Panc1 (cell line): ENCODE measurements at places on chromosomes 2 and 18.

DNA sequence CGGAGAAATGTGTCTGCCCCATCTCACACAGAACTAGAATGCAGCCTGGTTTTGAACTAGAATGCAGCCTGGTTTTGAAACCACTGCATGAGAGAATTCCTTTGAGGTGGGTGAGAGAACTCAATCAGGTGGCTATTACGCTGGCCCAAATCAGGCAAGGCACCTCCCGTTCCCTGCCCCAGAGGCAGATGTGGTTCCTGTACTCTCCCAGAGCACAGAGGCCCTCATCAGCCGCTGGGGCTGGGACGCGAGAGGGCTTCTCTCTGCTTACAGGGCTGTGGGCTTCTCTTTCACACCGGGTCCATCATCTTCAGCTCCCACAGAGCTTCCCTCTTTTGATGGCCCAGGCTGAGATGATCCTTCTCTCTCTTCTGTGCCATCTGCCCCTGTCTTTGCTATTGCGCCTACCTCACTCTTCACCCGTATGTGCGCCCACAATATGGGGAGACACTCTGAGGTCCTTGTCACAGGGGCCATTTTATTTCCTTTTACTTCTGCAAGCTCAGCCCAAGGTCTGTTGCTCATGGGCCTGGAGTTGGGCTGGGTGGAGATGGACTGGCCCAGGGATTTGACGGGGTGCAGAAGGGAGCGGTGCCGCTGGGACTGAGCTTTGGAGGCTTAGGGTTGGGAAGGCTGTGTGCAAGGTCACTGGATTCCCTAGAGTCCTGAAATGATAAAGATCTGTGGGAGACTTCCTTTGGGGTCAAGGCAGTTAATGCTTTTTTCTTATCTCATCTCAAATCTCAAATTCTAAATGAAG is 84.4 kb upstream of the HS6ST1 start:
- no peak overlapping the region for H3K27ac ChIP-seq
- no peaks in the 10 kb centered on the region for H3K27me3 ChIP-seq
- H3K36me3 ChIP-seq = no peaks in the 10 kb centered on the region
- no peak overlapping the region for H3K4me3 ChIP-seq
- DNase-seq = no peak

DNA sequence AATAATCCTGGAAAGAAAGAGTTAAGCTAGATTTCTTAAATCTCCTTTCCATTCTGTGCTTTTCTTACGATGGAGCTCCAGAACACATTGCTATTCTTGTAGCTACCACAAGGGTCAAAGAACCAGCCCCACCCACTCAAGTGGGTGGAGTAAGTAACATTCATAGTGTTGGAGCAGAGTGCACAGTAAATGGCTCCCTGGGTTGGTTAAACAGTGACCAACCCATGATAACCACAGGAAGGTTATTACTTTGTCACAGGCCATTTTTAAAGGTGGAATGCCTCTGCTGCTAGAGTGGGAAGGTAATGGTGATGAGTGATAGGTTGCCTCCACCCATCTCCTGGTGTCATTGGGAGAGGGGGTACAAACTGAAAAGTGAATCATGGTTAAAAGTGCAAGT is 13.9 kb downstream of the ARPC2 start:
- no peaks in the 10 kb centered on the region for H3K27me3 ChIP-seq
- H3K4me3 ChIP-seq = no peak overlapping the region
- peaks cover 31% of the 10 kb centered on the region for H3K36me3 ChIP-seq
- no peak for DNase-seq
- no peak overlapping the region for H3K27ac ChIP-seq

DNA sequence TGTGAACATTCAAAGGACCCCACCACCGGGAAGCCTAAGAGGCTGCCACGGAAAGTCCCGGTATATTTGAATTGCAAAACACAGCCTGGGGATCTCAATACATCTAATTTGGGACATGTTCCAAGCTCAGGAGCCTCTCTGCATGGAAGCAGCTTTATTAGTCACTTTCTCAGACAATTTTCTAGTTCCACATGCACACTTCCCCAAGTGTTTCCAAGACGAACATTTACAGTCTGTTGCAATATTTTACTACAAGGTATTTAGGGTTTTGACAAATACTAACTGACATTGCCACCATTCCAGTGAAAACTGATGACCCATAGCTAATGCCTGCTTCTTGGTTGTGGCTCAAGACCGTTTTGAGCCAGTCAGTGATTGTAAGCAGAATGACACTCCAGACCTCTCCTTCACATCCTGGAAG is 145.3 kb downstream of the NCKAP5 start:
- H3K27ac ChIP-seq = no peak overlapping the region
- no peaks in the 10 kb centered on the region for H3K4me1 ChIP-seq
- no peak overlapping the region for H3K4me3 ChIP-seq
- no peaks in the 10 kb centered on the region; the same call in 1 of the 2 replicates for H3K36me3 ChIP-seq

GRCh38 chr2:16318474-16319195 is 347.0 kb downstream of the CYRIA start:
- no peak overlapping the region for H3K4me3 ChIP-seq
- no peak overlapping the region for H3K27ac ChIP-seq
- H3K27me3 ChIP-seq = no peaks in the 10 kb centered on the region
- no peaks in the 10 kb centered on the region for H3K4me1 ChIP-seq

DNA sequence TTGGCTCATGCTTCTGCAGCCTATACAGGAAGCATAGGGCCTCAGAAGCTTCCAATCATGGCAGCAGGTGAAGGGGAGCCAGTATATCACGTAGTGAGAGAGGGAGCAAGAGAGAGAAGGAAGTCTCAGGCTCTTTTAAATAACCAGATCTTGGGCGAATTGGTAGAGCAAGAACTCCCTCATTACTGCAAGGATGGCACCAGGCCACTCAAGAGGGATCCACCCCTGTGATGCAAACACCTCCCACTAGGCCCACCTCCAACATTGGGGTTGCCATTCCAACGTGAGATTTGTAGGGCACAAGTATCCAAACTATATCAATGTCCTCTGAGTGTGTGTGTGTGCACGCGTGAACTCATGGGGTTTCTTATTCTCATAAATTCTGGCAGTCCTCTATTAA is 37.6 kb upstream of the RMP24 start:
- H3K4me1 ChIP-seq = peaks cover 41% of the 10 kb centered on the region
- no peak overlapping the region for H3K4me3 ChIP-seq
- no peaks in the 10 kb centered on the region for H3K27me3 ChIP-seq
- no peak for DNase-seq
- H3K27ac ChIP-seq = peak overlapping the region; percentile 95; the same call in 1 of the 2 replicates
